Esophagus muscularis mucosa (tissue), 4 donors: ENCODE measurements at places on chromosomes 5 and 9. TPM values are rescaled to one million over a fixed set of nuclear protein-coding genes. Genes with fewer than 3 reads are reported as not detected.

UNC13B gene
- 27.5 TPM for total RNA-seq

KIF27 gene
- 3.9 TPM for total RNA-seq

PCDHGA6 gene
- total RNA-seq: 7.1 TPM

DNA sequence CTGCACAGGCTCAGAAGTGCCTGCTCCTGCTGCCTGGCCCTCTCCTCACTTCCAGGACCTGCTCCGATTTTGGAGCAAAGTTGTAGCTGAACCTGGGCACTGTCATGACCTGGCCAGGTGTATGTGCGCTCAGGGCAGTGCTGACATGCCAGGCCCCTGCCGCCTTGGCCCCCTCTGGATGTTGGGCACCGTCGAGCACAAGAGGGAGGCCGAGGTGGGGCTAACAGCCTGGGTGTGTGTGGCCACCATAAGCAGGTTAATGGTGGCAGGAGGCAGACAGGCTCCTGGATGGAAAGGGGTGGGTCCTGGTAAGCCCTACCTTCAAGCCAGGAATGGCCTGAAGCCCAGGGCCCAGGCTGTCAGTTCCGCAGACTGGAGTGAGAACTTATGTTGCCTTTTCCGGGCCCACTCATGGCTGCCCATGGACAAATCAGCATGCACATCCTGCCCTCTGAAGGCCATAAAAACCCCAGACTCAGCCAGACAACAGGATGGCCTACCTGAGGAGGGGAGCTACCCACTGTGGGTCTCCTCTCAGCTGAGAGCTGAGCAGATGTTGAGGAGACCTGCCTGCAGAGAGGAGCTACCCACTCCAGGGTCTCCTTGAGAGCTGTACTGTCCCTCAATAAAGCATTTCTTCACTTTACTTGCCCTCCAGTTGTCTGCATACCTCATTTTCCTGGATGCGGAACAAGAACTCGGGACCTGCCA lies 66.2 kb downstream of the NACC2 start:
- no peak overlapping the region for H3K27ac ChIP-seq
- H3K27me3 ChIP-seq: no peaks in the 10 kb centered on the region
- peaks cover 77% of the 10 kb centered on the region for H3K4me1 ChIP-seq
- H3K36me3 ChIP-seq: peaks cover 13% of the 10 kb centered on the region
- H3K4me3 ChIP-seq: no peak overlapping the region

GRCh38 chr5:180315762-180316212 lies 23.9 kb upstream of the MAPK9 start:
- H3K36me3 ChIP-seq: peaks cover 27% of the 10 kb centered on the region
- H3K4me1 ChIP-seq: no peaks in the 10 kb centered on the region
- DNase-seq: no peak
- no peak overlapping the region for H3K27ac ChIP-seq
- no peaks in the 10 kb centered on the region for H3K27me3 ChIP-seq
- H3K4me3 ChIP-seq: no peak overlapping the region

DNA sequence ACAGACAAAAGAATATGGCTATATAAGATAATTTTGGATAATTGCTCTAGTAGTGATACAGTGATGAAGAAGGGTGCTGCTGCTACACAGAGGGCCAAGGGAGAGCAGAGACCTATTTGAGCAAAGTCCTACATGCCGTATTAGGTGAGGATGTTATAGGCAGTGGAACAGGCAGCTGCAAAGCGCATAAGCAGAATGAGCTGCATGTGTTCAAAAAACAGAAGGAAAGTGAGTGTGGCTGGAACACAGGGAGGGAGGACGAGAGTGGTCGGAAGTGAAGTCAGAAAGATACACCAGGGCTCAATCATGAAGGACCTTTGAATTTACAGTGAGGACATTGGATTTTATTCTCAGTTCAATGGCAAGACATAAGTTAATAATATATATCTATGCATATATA lies 35.4 kb downstream of the ITGA2 start:
- H3K27me3 ChIP-seq: no peaks in the 10 kb centered on the region
- no peak overlapping the region for H3K27ac ChIP-seq
- H3K4me3 ChIP-seq: no peak overlapping the region
- no peak for DNase-seq
- peaks cover 22% of the 10 kb centered on the region for H3K4me1 ChIP-seq

DNA sequence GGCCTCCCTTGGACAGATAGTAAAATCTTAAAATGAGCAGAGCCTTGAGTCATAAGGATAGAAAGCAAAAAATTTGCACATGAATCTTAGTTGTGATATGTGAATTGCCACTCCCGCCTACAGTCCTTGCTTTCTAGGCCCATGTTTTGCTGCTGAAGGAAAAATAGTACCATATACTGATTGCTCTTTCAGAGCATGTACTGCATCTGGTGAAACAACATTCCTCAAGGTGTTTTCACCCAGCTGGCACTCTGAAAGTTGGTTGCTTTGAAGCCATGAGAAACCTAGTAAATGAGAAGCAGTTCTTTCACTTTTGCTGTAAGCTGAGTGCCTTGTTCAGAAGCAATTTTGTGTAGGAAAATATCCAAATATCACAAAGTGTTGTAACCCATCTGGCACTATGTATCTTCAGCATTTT lies 10.3 kb downstream of the CDC37L1 start:
- H3K27ac ChIP-seq: no peak overlapping the region
- no peak for DNase-seq
- peaks cover 62% of the 10 kb centered on the region for H3K36me3 ChIP-seq
- H3K4me1 ChIP-seq: peaks cover 99% of the 10 kb centered on the region

DNA sequence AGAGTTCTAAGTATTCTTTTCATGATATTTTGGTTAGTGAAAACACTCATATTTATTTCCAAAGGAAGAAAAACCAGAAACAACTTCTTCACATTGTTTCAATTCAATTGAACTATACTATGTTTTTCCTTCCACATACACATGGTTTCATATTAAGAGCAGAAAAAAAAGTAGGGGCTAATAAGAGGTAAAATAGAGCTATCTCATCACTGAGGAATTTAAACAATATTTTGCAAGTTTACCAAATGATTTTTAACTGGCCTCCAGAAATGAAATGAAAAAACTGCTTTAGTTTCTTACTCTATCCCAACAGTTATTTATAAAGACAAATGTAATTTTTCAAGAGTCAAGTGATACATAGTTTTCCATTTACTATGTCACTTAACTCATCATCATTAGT lies 233.5 kb downstream of the RFX3 start:
- H3K27me3 ChIP-seq: no peaks in the 10 kb centered on the region
- no peak for DNase-seq
- H3K4me1 ChIP-seq: no peaks in the 10 kb centered on the region
- no peaks in the 10 kb centered on the region for H3K36me3 ChIP-seq
- no peak overlapping the region for H3K4me3 ChIP-seq

DNA sequence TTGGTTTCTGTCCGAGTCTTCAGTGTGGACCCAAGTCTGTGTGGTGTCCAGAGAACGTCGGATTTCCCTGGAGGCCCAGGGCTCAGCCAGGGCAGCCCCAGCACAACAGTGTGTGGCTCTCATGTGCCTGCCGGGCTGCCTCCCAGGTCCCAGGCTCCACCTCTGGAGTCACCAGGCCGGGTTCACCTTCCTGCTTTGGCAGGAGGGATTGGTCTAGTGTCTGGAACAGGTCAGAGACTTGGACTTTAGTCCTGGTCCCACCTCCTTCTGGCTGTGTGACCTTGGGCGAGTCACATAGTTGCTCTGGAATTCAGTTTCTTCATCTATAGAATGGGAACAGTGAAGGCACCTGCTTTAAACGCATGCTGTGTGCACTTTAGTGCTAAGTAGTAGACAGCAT lies 3.2 kb downstream of the DOLPP1 start:
- no peak overlapping the region for H3K27ac ChIP-seq
- H3K4me1 ChIP-seq: peaks cover 24% of the 10 kb centered on the region
- H3K27me3 ChIP-seq: no peaks in the 10 kb centered on the region
- no peak overlapping the region for H3K4me3 ChIP-seq
- H3K36me3 ChIP-seq: peaks cover 39% of the 10 kb centered on the region

PPP1R2B gene
- total RNA-seq: not detected

- H3K4me1 ChIP-seq: peaks cover 3% of the 10 kb centered on the region
- H3K27ac ChIP-seq: no peak overlapping the region
- DNase-seq: no peak
- H3K4me3 ChIP-seq: no peak overlapping the region
- H3K27me3 ChIP-seq: no peaks in the 10 kb centered on the region
- peaks cover 33% of the 10 kb centered on the region for H3K36me3 ChIP-seq
These were observed 98.9 kb downstream of the ERCC6L2 start for GRCh38 chr9:95974389-95974788.

CDKN2B gene
- total RNA-seq: 14.6 TPM

SV2C gene
- 0.23 TPM for total RNA-seq

- H3K27ac ChIP-seq: no peak overlapping the region
- H3K4me3 ChIP-seq: no peak overlapping the region
- no peaks in the 10 kb centered on the region for H3K4me1 ChIP-seq
- DNase-seq: no peak
- H3K36me3 ChIP-seq: no peaks in the 10 kb centered on the region
- no peaks in the 10 kb centered on the region for H3K27me3 ChIP-seq
These were observed 347.4 kb downstream of the PSAT1 start for GRCh38 chr9:78644359-78644758.

- H3K36me3 ChIP-seq: no peaks in the 10 kb centered on the region
- no peak overlapping the region for H3K4me3 ChIP-seq
- peaks cover 9% of the 10 kb centered on the region for H3K27me3 ChIP-seq
- no peak for DNase-seq
These were observed 6.0 kb downstream of the TMEM171 start for GRCh38 chr5:73126381-73126780.

DNA sequence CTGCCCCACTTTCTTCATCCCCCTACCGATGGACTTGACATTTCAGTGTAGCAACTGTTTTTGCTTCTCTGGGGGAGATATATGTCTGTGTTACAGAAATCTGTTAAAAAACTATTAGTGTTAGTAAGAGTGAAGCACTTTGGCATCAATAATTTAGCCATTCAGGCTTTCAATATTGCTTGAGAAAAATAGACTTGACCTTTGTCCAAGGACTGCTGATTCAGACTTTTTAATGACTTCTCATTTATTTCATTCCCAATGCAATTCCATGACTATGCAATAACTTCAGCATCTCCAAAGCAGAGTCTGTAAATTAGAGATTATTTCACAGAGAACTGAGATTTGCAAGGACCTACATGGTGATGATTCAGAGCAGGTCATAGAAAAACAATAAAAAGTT lies 104.1 kb upstream of the SPEF2 start:
- no peaks in the 10 kb centered on the region for H3K27me3 ChIP-seq
- H3K36me3 ChIP-seq: no peaks in the 10 kb centered on the region
- H3K27ac ChIP-seq: no peak overlapping the region
- DNase-seq: no peak

LCP2 gene
- 6.8 TPM for total RNA-seq

OR13C2 gene
- 0.34 TPM for total RNA-seq

DNA sequence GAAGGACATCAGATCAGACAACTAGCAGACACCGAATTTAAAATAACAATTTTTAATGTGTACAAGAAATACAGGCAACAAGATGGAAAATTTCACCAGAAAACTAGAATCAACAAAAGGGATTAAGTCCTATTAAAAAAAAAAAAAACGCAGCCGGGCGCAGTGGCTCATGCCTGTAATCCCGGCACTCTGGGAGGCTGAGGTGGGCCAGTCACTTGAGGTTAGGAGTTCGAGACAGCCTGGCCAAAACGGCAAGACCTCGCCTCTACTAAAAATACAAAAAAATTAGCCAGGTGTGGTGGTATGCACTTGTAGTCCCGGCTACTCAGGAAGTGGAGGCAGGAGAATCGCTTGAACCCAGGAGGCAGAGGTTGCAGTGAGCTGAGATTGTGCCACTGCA lies 64.3 kb upstream of the UBAC1 start:
- H3K4me1 ChIP-seq: peaks cover 26% of the 10 kb centered on the region
- H3K27me3 ChIP-seq: no peaks in the 10 kb centered on the region
- no peak for DNase-seq
- no peak overlapping the region for H3K4me3 ChIP-seq
- no peak overlapping the region for H3K27ac ChIP-seq

GRCh38 chr5:164637931-164638521 lies 1132.6 kb downstream of the MAT2B start:
- no peaks in the 10 kb centered on the region for H3K27me3 ChIP-seq
- H3K36me3 ChIP-seq: no peaks in the 10 kb centered on the region
- H3K4me1 ChIP-seq: no peaks in the 10 kb centered on the region

SLC6A3 gene
- total RNA-seq: 0.06 TPM

- H3K27me3 ChIP-seq: no peaks in the 10 kb centered on the region
- no peaks in the 10 kb centered on the region for H3K36me3 ChIP-seq
- H3K4me1 ChIP-seq: no peaks in the 10 kb centered on the region
These were observed 101.2 kb downstream of the EPB41L4A start for GRCh38 chr5:112317866-112318265.

DNA sequence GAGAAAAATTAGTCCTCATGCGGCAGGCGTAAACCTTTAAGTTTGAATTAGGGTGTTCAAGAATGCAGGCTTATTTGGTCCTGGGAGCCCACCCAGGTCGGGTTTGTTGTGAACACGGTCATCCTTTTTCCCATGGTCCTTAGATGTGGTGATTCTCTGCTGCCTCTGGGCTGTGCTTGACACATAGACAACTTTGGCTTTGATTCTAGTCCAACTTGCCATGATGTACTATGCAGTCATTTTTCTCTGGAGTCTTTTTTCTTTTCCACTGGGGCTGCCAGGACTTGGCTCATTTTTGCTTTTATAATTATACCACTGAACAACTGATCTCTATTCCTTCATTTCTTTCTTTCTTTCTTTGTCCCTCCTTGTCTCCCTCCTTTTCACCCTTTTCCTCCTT lies 218.6 kb downstream of the SREK1 start:
- H3K27ac ChIP-seq: no peak overlapping the region
- no peak overlapping the region for H3K4me3 ChIP-seq
- peaks cover 5% of the 10 kb centered on the region for H3K36me3 ChIP-seq
- no peak for DNase-seq
- H3K27me3 ChIP-seq: no peaks in the 10 kb centered on the region
- H3K4me1 ChIP-seq: no peaks in the 10 kb centered on the region

DNA sequence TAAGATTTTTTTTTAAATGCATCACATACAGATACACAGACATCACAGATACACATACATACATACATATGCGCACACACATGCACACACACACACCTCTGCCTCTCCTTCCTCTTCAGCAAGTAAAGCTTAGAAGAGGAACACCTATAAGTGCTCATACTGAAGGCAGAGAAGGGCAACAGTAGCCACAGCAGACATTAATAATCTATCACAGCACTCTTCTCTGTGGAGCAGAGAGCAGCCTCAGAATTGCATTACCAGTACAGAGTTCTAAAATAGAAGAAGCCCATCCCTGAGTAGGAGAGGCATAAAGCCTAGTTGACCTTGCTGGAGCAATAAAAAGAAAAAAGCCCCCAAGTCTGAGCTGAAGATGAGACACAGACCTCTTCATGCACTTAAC lies 110.6 kb downstream of the MLLT3 start:
- H3K27me3 ChIP-seq: no peaks in the 10 kb centered on the region
- no peak overlapping the region for H3K4me3 ChIP-seq
- peaks cover 25% of the 10 kb centered on the region for H3K4me1 ChIP-seq
- DNase-seq: no peak
- no peaks in the 10 kb centered on the region for H3K36me3 ChIP-seq
- H3K27ac ChIP-seq: peak overlapping the region; percentile 38

- no peak overlapping the region for H3K4me3 ChIP-seq
- H3K27me3 ChIP-seq: no peaks in the 10 kb centered on the region
- H3K4me1 ChIP-seq: no peaks in the 10 kb centered on the region
- no peak overlapping the region for H3K27ac ChIP-seq
These were observed 183.9 kb downstream of the AUH start for GRCh38 chr9:91177661-91178280.

- peak overlapping the region; percentile 22 for H3K4me3 ChIP-seq
- DNase-seq: no peak
- no peaks in the 10 kb centered on the region for H3K36me3 ChIP-seq
- no peak overlapping the region for H3K27ac ChIP-seq
- no peaks in the 10 kb centered on the region for H3K27me3 ChIP-seq
These were observed 20.5 kb upstream of the PSD2 start for GRCh38 chr5:139774980-139775661.
